ENCODE measurements at places on chromosomes 4 and X. TPM values are rescaled to one million over a fixed set of nuclear protein-coding genes. Genes with fewer than 3 reads are reported as not detected.

- no peak for DNase-seq
These were observed 6.8 kb downstream of the IL9R start for GRCh38 chrX:156004256-156004655.

DNA sequence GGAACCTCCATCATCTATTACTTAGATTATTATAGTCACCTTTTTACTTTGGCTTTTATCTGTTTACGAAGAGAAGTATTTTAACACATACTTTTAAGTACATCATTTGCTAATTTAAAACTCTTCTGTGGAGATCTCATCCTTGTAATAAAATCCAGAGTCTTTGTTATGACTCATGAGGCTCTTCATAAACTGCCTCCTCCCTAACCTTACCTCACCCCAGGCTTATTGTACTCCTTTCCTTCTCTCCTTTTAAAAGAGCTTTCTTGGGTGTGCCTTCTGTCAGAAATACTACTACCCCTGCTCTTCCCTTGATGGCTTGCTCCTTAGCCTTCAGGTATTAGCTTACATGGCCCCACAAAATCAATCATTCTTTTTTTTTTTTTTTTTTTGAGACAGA, 6.6 kb downstream of the ARL9 start:
- DNase-seq, result no peak

DNA sequence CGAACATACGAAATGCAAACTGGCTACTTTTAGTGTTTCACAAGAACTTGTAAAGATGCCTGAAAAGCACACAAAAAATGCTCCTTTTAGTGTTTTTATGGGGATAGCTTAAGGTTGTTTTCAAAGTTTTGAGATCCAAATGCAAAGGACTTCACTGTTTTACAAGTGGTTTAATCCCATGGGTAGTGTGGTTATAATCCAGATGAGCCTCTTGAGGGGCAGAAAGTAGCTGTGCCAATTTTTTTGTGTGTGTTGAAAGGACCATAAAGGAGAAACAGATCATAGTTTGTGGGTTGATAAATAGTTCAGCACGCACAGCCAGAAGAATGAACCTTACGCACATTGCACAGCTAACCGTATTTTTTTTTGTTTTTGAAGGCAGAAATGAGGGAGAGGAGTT, 126.9 kb upstream of the GIMD1 start:
- DNase-seq, result no peak

- DNase-seq, result no peak
These were observed 349.0 kb upstream of the TRAM1L1 start for GRCh38 chr4:117434424-117434823.

- no peak for DNase-seq
These were observed 138.3 kb upstream of the TEX13D start for GRCh38 chrX:124194199-124194598.

PPEF2 gene
- total RNA-seq, result not detected

USP17L27 gene
- total RNA-seq, result not detected

BEX1 gene
- total RNA-seq, result 0.29 TPM

All from activated T-cell treated with anti-CD3 and anti-CD28 coated beads, Interleukin-2, amount 50 U/mL, for 72 hours (primary cell).